ENCODE measurements at places on chromosomes 2 and 18.

GRCh38 chr2:8608411-8608954 is 73.4 kb upstream of the ID2 start:
- DNase-seq: no peak

DNA sequence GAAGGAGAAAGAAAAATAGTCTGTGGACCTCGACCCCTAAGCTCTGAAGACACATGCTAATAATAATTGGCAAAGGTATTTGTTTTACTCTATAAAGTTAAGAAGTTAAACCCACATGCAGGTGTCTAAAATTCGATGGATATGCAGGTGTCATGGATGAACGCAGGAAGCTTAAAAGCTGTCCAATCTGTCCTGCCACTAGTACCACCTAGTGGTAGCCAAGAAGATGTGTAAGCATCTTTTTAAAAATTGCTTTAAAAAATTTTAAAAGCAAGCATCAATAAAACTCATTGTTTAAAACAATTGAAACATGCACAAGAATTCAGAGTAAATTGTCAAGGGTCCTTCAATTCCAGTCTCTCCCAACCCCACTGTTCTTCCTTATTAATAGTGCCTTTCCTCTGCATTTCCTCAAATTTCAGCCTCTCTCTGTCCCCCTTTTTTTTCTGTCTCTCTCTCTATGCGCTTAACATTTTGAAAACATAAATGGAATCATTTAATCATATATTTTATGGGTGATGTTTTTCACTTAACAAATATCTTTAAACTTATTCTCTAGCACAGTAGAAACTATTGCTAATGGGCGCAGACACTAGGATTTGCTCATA is 30.6 kb upstream of the PPP3R1 start:
- peak; percentile 52 for DNase-seq

GRCh38 chr2:51813247-51813646 is 781.3 kb upstream of the NRXN1 start:
- no peak for DNase-seq

- DNase-seq: no peak
Observed at GRCh38 chr2:85619617-85620016, 3.6 kb downstream of the USP39 start.

DNA sequence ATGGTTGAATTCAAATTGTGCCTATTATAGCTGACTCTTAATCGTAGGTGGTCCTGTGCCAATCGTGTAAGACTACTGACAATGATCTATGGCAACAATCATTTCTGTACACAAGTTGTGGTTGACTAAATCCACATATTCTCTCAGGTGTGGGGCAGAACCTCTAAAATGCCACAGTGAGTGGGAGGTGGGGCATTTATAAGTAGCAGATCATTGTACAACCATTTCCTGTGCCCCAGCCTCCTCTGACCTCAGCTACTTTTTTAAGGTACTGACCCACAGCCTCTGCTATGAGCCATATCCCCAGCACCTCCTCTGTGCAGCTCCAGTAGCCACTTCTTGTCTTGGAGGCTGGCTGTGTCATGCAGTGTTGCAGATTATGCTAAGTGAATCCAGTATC is 48.6 kb upstream of the RAPH1 start:
- no peak for DNase-seq

DNA sequence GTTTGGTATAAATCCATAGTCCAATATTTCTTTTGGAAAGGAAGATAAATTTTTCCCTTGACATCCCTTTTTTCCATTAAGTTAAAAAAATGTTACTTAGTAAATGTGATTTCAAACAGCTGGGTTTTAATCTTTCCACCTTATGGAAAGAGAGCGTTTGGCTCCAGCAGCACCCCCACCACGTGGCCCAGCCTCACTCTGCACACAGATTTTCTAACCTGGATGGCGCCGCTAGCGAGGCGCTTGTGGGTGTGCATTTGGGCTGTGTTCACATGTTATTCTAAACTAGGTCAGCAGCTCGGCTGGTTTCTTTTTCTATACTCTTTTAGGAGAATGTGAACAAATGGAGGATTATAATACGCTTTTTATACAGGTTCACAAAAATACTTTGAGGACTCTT is 218.0 kb downstream of the LDLRAD4 start:
- no peak for DNase-seq

- no peak for DNase-seq
Observed at GRCh38 chr2:137942833-137943677, 21.2 kb upstream of the HNMT start.

DNA sequence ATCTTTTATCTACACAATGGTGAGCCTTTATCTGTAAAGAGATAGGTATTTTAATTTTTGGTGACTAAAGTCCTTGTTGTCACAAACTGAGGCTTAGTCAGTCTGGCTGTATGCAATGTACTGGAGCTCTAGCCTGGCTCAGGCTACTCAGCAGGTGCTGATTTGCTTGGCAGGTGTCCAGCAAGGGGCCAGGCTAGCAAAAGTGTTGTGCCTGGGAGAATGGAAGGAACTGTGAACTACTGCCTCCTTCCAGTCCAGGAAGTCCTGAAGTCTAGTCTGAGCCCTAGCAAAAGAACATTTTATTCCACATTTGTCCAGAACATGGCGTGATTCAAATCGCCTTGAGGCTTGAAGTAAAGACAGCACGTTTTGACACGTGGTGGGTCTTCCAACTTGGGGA is 260.5 kb downstream of the CCDC85A start:
- DNase-seq: no peak

DNA sequence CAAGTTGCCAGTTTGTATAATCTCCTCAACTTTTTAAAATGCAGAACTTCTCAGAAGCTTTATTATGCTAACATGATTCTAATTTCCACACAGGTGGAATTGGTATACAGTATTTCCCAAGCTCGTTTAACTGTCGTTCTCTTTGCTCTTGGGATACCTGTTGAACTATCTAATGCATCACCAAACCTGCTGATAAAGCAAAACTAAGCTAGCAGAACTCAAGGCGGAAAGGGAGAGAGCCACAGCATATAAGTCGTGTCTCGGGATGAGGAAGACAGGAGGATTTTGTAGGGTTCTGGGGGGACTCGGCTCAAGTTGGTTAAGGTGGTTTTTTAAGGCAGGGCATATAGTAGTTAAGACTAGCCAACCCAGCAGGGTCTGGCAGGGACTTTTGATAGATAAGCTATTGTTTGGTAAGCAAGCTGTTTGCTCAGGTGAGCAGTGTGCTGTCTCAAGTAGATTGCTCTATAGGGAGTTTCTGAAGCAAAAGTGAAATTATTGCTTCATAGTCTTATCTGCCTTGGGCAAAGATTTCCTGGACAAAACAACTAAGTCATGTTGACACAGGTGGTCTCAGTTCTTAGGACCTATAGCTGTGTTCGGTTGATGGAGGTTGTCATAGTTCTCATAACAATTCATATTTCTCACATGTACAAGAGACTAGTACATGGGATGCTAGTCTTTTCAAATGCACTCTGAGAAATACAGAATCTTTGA is 28.2 kb upstream of the CHRNA1 start:
- no peak for DNase-seq

DNA sequence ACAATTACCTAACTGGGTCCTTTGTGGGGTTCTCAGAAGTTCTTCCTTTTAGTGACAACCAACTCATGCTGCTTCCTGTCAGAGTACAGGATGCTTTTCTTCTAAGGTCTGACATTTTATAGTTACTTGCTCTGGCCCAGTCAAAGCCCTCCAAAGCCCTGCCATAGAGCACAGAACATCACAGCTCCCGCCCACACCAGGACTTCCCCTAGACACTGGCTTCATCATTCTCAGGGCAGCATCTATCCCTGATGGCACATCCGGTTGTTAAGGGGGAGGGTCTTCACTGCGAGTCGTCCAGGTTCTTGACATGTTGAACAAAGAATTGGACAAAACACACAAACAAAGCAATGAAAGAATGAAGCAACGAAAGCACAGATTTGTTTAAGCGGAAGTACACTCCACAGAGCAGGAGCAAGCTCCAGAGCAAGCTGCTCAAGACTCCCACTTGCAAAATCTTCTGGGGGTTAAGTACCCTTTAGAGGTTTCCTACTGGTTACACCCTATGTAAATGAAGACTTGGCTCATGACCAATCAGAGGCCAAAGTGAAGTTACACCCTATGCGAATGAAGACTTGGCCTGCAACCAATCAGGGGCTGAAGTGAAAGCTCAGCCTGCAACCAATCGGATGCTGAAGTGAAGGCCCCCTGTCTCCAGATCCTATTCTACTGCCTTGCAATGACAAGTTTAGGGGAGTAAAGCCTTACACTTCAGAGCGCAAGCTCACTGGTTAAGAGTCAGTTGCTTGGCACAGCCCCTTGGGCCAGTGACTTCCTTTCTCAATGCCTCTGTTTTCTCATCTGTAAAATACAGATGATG is 79.0 kb downstream of the HDAC4 start:
- DNase-seq: no peak

GRCh38 chr2:98556344-98557033 is 51.8 kb downstream of the COA5 start:
- DNase-seq: no peak

- no peak for DNase-seq
Observed at GRCh38 chr2:96967436-96967835, 18.9 kb downstream of the FAM178B start.

- DNase-seq: no peak
Observed at GRCh38 chr2:43852196-43852730, 13.5 kb downstream of the ABCG8 start.

GRCh38 chr2:58313926-58314325 is 72.8 kb upstream of the FANCL start:
- DNase-seq: no peak

DNA sequence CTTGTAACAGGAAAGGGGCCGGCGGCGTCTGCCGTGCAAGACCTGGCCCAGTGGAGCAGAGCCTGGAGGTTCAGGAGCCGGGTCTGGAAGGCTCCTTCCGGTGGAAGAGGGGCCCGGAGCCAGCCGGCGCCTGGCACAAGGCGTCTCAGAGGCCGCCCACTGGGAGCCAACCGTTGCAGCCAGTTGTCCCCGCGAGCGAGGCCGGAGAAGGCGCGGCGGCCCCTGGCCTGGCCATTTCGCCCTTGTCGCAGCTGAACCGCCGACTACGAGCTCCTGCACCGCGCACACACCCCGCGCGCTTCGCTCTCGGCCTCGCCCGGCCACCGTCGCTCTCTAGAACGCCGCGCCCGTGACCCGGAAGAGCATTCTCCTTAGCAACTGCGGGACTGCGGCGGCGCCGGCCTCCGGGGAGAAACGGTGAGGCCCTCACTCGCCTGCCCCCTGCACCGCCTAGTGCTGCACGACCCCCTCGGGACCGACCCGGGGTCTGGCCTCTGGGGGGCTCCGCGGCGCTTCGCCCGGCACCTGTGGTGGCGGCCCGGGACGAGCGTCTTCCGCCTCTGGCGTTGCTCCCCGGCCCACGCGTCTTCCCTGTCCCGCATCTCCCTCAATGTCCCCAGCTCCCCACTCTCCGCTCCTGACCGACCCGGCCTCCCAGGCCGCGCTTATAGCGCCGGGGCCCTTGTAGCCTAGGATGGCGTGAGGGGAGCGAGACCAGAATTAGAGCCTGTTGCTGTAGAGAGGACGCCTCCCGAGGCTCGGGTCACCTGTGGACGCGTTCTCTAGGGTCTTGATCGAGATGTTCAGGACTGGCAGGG is at the start of gene DIS3L2:
Gene DIS3L2, plus strand, starts transcription at position 365 of the 818 bp plus-strand sequence. CDS start 53,215 bp downstream, outside the sequence.
- peak; percentile 68 for DNase-seq

- no peak for DNase-seq
Observed at GRCh38 chr2:212791569-212791968, 253.0 kb upstream of the ERBB4 start.

DNA sequence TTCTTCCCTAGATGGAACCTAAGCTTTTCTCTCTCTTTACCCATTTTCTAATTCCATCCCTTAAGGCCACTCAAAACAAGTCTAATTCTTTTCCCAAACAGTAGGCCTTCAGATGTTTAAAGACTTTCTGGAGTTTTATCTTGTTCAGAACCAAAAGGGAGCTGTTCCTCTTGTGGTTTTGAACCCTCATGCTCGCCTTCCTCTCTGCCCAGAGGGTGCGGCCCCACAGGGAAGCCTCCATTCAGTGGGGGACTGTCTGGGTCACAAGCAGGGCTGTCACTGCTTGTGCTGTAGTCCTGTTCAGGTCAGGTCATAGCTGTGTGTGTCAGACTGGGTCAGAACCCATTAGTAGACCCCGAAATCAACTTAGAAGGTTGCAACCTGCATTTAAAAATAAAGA is 56.5 kb downstream of the TET3 start:
- DNase-seq: no peak

- DNase-seq: no peak
Observed at GRCh38 chr18:70416496-70416895, 127.7 kb downstream of the SOCS6 start.

DNA sequence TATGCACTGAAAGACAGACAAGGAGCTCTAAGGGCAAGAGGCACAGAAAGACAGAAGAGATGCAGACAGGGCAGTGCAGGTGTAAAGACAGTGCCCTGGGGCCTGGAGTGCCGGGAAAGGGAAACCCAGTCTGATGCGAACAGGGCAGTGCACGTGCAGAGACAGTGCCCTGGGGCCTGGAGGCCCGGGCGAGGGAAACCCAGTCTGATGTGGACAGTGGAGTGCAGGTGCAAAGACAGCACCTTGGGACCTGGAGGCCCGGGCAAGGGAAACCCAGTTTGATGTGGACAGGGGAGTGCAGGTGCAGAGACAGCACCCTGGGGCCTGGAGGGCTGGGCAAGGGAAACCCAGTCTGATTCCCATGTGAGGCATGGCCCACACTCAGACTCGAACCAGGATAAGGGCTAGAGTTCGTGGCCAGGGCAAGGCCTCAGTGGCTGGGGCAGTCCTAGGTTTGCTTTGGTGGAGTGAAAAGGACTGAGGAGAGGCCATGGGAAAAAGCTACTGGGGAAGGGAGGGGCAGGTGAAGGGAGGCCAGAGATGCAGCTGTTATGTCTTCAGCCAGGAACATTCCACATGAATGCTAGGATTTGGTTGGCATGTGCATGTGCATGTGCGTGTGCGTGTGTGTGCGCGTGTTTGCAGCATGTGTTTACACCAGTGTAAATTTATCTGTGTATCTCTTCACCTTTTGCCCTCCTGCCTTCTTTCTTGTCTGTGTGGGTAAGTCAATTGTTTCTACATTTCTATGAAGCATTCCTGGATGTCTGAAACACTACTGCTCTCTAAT is 39.1 kb upstream of the DNMT3A start:
- DNase-seq: no peak

DNA sequence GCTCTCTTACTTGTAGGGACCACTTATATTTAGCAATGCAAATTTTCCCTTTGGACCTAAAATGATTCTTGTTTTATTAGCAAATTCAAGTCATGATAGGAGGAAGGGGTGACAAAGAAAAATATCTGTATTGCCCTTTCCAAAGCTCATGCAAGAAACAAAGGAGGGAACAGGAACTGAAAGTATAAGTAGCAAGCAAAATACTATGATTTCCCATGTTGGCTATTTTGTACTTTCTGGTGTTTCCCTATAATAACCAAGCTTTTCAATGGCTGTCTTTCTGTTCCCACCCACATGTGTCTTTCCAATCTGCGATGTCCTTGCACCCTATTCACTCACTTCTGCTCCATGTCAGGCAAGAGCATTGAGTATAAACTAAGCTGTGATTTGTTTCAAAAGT is 279.7 kb downstream of the RNF144A start:
- no peak for DNase-seq

GRCh38 chr2:128809259-128809636 is 490.6 kb upstream of the HS6ST1 start:
- no peak for DNase-seq

All from AML-193 (cell line).